Breast epithelium (tissue), 4 donors: ENCODE measurements at places on chromosomes 16 and 17.

DNA sequence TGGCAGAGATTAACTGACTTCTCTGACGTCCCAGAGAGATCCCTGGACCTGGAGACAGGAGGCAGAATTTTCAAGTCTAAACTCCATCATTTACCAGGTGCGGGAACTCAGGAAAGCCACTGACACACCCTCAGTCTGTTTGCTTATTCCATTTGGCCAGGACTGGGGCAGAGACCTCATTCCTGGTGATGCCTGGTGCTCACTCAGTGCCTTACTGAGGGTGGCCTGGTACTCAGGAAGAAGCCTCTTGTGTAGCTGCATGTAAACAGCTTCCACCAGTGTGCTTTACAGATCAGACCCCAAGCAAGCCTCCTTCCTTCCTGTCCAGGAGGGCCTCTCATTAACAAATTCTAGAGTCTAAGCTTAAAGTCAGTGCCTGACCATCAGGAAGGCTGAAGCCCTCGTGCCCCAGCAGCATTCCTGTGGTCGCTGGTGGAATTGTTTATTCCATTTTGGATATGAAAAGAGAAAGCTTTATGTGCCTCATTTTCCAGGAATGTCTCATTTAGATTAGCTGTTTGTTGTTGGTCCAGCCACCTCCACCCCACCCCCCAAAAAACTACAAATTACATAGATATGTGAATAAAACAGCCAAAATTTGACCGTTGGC is 236.1 kb upstream of the CDH5 start:
- no peaks in the 10 kb centered on the region for H3K27me3 ChIP-seq
- DNase-seq: no peak
- no peak overlapping the region for H3K4me3 ChIP-seq
- H3K36me3 ChIP-seq: no peaks in the 10 kb centered on the region
- H3K27ac ChIP-seq: peak overlapping the region; percentile 19

DNA sequence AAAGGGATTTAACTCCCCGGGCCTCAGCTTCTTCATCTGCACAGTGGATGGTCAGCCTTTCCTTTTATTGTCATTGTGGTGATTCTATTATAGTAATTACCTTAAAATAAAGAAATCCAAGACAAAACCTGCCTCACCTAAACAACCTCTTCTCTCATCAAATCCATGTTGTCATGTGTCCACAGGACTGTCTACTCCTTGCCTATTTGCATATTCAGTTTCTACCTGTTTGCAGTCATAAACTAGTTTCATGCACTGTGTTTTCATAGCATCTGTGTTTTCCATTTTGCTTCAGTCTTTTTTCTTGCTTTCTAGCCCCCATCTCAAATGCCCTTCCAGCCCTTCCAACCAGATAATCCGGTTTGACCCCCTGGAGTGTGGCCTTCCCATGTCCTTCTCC is 44.3 kb upstream of the CPNE2 start:
- DNase-seq: no peak
- no peak overlapping the region for H3K27ac ChIP-seq
- H3K4me1 ChIP-seq: no peaks in the 10 kb centered on the region

- H3K27me3 ChIP-seq: no peaks in the 10 kb centered on the region
- no peaks in the 10 kb centered on the region for H3K4me1 ChIP-seq
- H3K27ac ChIP-seq: peak overlapping the region; percentile 95
- no peak for DNase-seq
- H3K4me3 ChIP-seq: peak overlapping the region; percentile 81
Observed at GRCh38 chr17:40122999-40123810, 1.4 kb downstream of the MSL1 start.

DNA sequence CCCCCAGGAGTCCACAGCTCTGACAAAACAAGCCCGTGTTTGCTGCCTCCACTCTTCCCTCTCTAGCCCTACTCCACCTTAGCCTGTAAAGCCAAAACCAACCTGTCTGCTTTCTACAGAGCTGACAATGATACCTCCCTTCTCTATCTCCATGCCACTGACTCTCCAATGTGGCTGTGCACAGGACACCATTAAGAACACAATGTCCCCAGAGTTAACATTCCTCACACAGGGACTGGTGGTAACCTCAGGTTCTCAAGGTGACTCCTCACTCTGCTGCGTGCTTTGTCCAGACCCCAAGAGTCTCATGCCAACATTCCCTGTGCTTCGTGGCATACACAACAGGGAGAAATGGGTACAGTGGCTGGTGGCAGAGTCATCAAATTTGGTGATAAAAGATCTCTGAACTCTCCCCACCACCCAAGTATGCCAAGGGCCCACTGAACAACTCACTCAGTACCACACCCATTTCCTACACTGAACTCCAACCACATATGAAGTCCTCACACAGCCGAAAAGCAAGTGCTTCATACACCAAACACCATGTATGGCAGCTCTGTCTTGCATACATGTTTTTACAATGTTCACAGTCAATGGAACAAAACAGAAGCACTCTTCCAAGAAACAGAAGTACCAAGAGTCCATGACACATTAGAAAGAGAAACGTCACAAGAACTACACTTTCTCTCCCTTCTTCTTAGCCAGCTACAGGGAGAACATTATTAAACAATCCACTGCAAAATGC is 21.1 kb downstream of the CSNK2A2 start:
- no peaks in the 10 kb centered on the region for H3K27me3 ChIP-seq
- H3K27ac ChIP-seq: no peak overlapping the region
- H3K36me3 ChIP-seq: no peaks in the 10 kb centered on the region
- no peak for DNase-seq
- no peaks in the 10 kb centered on the region for H3K4me1 ChIP-seq

- DNase-seq: no peak
- H3K36me3 ChIP-seq: no peaks in the 10 kb centered on the region
- H3K27me3 ChIP-seq: no peaks in the 10 kb centered on the region
- H3K4me1 ChIP-seq: no peaks in the 10 kb centered on the region
- H3K27ac ChIP-seq: no peak overlapping the region
Observed at GRCh38 chr17:65444049-65444448, 117.4 kb downstream of the AXIN2 start.

DNA sequence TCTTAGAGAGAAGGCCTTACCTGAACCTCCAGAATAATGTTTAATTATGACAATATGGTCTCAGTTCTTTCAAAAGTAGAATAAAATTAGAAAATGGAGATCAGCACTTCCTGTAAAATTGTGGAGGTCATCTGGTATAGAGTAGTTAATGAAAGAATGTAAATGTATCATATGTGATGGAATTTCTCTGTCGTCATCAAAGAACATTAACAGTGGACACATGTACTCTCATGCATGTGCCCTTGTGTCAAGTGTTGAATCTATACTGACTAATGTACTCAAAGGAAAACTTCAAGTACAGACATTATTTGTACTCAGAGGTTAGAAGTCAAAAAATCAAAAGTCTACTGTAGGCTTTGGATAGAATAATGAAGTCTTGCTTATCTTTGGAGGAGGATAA is 129.2 kb upstream of the MYOCD start:
- no peak for DNase-seq
- no peaks in the 10 kb centered on the region for H3K27me3 ChIP-seq
- no peaks in the 10 kb centered on the region for H3K36me3 ChIP-seq

DNA sequence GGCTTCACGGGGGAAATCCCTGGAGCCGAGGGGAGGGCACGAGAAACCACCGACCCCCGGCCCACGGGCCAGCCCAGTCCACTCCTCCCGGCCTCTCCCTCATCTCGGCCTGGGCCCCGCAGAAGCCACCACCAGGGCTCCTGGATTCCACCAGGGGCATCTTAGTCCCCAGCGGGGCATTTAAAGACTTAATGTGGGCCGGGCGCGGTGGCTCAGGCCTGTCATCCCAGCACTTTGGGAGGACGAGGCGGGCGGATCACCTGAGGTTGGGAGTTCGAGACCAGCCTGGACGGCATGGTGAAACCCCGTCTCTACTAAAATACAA is 24.1 kb upstream of the ABR start:
- no peaks in the 10 kb centered on the region for H3K36me3 ChIP-seq
- no peaks in the 10 kb centered on the region for H3K27me3 ChIP-seq
- peak overlapping the region; percentile 71 for H3K4me3 ChIP-seq
- DNase-seq: no peak

DNA sequence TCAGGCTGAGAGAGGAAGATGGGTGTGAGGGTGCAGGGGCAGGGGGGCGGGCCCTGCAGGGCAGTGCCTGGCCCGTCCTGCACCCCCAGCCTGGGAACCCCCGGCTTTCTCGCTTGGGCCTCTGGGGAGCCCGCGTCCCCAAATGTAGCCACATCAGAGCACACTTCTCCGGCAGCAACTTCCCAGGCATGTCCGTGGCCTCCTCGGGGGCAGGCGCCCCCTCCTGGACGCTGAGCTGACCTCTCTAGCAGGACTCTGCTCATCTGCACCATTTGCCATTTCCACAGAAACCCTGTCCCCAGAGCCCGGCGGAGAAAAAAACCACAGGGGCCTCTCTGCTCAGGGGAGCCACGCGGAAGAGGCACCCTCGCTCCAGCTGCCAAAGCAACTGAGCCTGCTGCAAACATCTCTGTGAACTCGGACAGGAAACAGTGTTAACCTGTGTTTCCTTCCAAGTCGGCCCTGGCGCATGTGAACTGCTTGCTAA is 63.4 kb downstream of the KLHDC4 start:
- no peak overlapping the region for H3K4me3 ChIP-seq
- H3K27ac ChIP-seq: no peak overlapping the region
- H3K36me3 ChIP-seq: no peaks in the 10 kb centered on the region
- H3K4me1 ChIP-seq: no peaks in the 10 kb centered on the region
- no peaks in the 10 kb centered on the region for H3K27me3 ChIP-seq
- no peak for DNase-seq

DNA sequence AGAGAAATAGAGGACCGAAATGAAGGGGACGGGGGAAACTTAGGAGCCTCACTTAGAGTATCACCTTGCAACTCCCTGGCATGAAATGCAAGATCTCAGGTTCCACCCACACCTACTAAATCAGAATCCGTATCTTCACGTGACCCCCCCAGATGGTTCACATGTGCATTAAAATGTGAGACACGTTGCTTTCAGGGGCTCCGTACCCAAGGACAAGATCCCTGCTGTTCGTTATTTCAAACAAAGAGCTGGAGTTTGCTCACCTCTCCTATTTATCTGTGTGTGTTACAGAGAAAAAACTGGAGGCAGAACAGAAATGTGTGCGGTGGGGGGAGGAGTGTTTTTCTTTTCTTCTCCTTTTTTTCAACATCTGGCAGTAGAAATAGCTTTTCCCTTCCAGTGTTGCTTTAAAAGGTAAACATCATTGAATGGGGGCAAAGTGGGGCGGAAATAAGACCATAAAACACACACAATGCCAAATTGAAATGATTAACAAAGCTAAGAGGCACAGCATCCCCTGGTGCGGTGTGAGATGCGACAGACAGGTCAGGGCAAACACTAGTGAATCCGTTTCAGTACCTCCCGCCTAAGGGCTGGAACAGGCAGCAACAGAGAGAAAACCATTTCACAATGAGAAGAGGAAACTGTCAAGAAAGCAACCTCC is 145.4 kb downstream of the SOX9 start:
- H3K27ac ChIP-seq: peak overlapping the region; percentile 8
- H3K36me3 ChIP-seq: no peaks in the 10 kb centered on the region
- H3K4me1 ChIP-seq: no peaks in the 10 kb centered on the region
- no peak for DNase-seq

- no peaks in the 10 kb centered on the region for H3K4me1 ChIP-seq
- no peak overlapping the region for H3K27ac ChIP-seq
- DNase-seq: no peak
- no peaks in the 10 kb centered on the region for H3K36me3 ChIP-seq
- H3K4me3 ChIP-seq: no peak overlapping the region
Observed at GRCh38 chr17:61015966-61016365, 338.3 kb downstream of the BCAS3 start.

GRCh38 chr17:2468270-2468669 is 43.4 kb downstream of the METTL16 start:
- no peak overlapping the region for H3K4me3 ChIP-seq
- no peaks in the 10 kb centered on the region for H3K27me3 ChIP-seq
- H3K4me1 ChIP-seq: no peaks in the 10 kb centered on the region
- no peak for DNase-seq
- peaks cover 4% of the 10 kb centered on the region for H3K36me3 ChIP-seq

DNA sequence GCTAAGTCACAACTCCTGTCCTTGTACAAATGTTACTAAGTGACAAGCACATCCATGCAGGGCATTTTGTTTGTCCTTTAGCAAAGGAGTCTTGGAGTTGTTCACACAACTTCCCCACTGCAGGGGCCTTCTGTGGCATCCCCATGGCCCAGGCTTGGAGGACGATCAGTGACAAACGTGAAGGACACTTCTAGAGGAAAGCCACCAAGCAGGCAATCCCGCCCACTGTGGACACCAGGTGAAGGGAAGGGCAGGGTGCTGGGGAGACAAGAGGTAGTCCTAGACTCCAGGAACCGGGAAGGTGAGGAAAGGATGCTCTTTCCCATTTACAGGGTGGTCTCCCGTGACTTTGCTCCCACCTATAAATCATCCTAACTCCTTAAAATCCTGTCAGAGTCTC is 4.1 kb downstream of the WDR45B start:
- H3K4me1 ChIP-seq: peaks cover 5% of the 10 kb centered on the region
- no peaks in the 10 kb centered on the region for H3K36me3 ChIP-seq
- DNase-seq: no peak

GRCh38 chr16:24001710-24002109 is 165.9 kb downstream of the PRKCB start:
- no peaks in the 10 kb centered on the region for H3K36me3 ChIP-seq
- no peak overlapping the region for H3K4me3 ChIP-seq
- no peaks in the 10 kb centered on the region for H3K4me1 ChIP-seq
- H3K27me3 ChIP-seq: no peaks in the 10 kb centered on the region

GRCh38 chr16:87552772-87553573 is 49.3 kb upstream of the JPH3 start:
- no peak overlapping the region for H3K4me3 ChIP-seq
- H3K36me3 ChIP-seq: no peaks in the 10 kb centered on the region
- DNase-seq: no peak
- no peak overlapping the region for H3K27ac ChIP-seq
- no peaks in the 10 kb centered on the region for H3K27me3 ChIP-seq

DNA sequence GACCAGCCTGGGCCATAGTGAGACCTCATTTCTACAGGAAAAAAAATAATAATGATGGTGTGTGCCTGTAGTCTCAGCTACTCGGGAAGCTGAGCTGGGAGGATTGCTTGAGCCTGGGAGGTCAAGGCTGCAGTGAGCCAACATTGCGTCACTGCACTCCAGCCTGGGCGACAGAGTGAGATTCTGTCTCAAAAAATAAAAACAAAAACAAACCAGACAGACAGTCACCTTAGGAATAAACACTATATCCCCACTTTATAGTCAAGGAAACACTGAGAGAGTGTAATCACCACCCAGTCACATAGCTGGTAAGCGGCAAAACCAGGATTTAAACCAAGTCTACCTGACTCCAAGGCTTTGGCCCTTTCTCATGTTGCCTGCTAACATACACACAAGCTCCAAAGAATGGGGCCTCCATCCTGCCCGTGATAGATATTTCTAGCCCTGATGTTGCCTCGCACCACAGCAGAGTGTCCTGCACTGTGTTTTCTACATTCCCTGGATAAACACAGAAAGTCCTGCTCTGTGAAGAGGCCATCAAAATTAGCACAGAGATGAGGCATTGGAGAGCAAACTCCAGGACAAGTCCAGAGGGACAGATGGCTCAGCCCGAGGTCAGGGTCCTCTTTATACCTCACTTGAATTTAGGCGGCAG is 66.1 kb upstream of the SMURF2 start:
- no peak overlapping the region for H3K27ac ChIP-seq
- H3K4me3 ChIP-seq: no peak overlapping the region
- no peaks in the 10 kb centered on the region for H3K4me1 ChIP-seq
